ENCODE measurements at places on chromosomes 2 and 18.

DNA sequence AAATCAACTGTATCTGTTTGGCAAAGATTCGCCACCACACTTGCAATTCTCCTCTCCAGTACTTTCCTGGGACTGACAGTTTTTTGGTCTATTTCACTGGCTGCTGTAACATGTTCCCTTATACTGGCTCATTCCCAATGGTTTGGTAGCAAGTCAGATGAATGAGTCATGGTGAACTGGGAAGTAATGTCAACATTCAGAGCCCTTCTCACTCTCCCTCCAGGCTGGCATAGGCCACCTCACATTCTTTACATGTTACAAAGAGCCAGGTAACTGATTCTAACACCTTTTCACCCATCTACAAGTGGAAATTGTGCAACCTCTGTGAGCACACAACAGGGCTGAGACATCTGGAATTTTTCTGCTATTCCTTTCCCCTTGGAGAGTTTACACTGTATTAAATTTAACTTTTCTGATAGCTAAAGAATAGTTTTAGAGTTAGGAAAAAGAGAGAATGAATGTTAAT lies 111.3 kb upstream of the TLK1 start:
- DNase-seq = no peak

DNA sequence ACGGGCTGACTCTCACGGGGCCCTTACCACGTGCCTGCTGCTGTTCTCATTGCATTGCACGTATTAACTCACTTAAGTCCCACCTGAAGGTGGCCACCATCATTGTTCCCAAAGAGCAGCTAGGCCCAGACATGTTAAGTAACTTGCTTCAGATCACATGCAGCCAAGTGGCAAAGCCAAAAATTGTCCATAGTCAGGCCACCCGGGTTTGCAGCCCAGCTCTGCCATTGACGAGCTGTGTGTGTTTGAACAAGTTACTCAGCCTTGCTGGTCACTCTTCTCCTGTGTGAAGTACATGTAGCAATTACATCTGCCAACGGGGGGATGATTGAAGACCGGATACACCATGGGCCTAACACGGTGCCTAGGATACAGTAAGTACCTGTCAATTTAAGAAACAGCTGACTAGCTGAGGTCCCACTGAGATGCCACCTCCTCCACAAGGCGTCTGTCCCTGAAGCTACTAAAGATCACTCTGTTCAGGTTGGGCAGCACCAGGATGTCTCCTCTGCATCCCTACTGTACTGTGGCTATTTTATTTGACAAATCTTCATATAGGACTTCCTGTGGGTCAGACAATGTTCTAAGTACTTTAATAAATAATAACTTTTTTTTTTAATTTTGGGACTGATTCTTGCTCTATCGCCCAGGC lies 154.2 kb upstream of the MYCN start:
- no peak for DNase-seq

- DNase-seq = no peak
Measured at GRCh38 chr2:231568098-231568784, 24.4 kb upstream of the TEX44 start.

GRCh38 chr18:64982414-64983055 lies 768.3 kb upstream of the CDH7 start:
- no peak for DNase-seq

DNA sequence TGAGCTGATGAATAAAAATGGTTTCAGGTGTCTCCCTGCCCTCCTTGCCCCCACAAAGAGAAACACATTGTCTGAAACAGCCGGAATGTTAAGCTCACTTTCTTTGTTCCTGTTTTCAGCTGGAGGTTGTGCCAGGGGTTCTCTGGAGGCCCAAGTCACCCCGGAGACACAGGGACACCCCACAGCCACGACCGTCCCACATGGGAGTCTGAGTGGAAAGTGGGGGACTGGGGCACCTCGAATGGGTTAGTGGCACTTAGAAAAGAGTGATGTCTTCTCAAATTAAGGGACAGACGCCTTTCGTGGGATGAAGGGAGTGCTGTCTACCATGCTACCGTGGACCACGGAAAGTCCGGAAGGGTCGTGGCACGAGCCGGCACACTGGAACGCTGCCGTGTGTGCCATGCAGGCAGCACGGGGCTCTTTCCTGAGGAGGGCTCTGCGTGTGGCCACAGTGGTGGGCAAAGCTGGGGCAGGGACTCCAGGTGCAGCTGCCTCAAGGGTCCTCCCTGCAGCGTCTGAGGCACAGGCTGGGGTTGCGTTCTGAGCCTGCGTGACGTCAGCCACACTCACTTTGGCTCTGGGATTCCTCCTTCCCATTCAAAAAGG lies 39.4 kb upstream of the CTDP1 start:
- DNase-seq = no peak

- no peak for DNase-seq
Measured at GRCh38 chr18:56973487-56973886, 173.4 kb upstream of the BOD1L2 start.

DNA sequence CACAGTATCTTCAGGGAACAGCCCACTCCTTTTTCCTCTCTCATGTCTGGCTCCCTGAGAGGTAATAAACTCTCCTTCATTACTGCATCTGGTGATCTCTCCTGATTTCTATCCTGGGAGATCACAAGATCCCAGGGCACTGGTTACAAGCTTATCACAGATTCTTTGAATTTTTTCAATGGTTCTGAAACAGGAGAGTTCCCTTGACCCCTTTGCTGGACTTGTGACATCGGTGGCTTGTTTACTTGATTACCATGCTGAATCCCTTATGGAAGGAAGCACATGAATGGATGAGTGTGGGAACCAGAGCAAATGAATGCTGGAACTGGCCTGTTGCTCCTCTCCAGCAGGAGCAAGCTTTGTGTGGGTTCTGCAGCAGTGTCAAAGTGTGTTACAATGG lies 67.2 kb upstream of the HNMT start:
- no peak for DNase-seq

DNA sequence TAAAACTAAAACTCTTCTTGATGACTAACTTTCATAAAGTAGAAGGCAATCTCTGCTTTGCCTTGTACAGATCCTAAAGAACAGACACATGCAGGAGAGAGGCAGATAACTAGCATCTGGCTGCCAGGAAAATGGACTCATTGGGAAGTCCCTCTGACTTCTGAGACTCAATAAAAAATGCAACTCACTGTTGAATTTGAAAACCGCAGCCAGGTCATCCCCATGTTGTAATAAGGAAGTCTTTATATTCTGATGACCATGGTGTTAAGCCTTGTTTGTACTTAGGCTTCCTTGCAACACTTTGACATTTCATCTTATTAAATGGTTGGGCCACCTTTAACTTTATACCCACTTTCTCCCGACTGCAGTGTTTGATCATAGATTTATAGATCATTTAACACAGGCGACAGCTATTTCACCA lies 375.1 kb upstream of the KCNH7 start:
- DNase-seq = no peak

- DNase-seq = no peak
Measured at GRCh38 chr18:78582181-78582709, 397.4 kb upstream of the SALL3 start.

Data from stimulated activated CD8-positive, alpha-beta memory T cell treated with anti-CD3 and anti-CD28 coated beads, Interleukin-2, amount 100 ng/mL, for 1 hour (primary cell).